ENCODE measurements at places on chromosomes 7 and 10. TPM values are rescaled to one million over a fixed set of nuclear protein-coding genes. Genes with fewer than 3 reads are reported as not detected.

The AGR2 gene
- not detected for total RNA-seq

The PHYHIPL gene
- not detected for total RNA-seq

The PNLIPRP1 gene
- total RNA-seq, result not detected

The PPP3CB gene
- total RNA-seq, result 34.9 TPM

The FAM25A gene
- not detected for total RNA-seq

The MRPS16 gene
- total RNA-seq, result 145 TPM

The CFAP43 gene
- not detected for total RNA-seq

The CLRN3 gene
- not detected for total RNA-seq

The KCTD7 gene
- 7.5 TPM for total RNA-seq

The CPA2 gene
- not detected for total RNA-seq

The PIP gene
- not detected for total RNA-seq

The SPAM1 gene
- total RNA-seq, result not detected

The ACTL6B gene
- total RNA-seq, result not detected

The SORCS3 gene
- total RNA-seq, result not detected

The RPP38 gene
- 16.3 TPM for total RNA-seq

Data from activated naive CD4-positive, alpha-beta T cell treated with anti-CD3 and anti-CD28 coated beads for 36 hours (primary cell).